AG20443 (cell line): ENCODE measurements at places on chromosomes 2 and 18.

- no peak for DNase-seq
Measured at GRCh38 chr2:6454286-6454990, 411.3 kb downstream of the CMPK2 start.

- DNase-seq, result no peak
Measured at GRCh38 chr2:12017499-12018157, 271.2 kb downstream of the LPIN1 start.

DNA sequence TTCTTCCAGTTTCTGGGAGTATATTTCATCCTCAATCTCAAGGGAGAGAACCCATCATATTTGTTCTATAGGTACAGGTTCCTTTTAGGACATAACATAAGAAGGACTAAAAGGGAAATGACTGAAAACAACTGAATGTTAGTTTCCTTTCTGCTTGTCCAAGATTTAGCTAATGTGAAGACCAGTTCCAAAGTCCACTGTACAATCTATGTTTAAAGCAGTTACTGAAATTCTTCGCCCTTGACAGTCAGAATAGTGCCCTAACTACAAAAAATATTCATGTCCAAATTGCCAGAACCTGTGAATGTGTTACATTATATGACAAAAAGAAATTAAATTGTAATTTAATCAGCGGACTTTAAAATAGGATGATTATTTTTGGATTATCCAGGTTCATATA is 466.3 kb upstream of the SETBP1 start:
- no peak for DNase-seq

DNA sequence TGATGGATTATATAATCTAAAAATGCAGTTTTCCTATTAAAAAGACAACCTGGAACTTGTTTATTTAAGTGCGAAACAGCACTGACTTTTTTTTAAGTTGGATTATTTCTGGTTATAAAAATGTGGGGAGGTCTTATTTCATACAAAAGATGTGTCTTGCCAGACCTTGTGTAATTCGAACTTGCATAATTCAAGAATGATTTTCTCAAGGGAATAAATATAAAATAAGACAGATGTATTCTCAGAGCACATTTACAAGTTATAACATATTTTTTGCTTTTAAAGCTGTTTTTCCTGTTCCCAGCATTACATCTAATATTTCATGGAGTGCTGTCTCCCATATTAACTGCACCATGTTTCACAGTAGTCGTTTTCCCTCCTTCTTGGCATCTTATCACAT is 263.1 kb downstream of the CDH20 start:
- DNase-seq, result no peak

DNA sequence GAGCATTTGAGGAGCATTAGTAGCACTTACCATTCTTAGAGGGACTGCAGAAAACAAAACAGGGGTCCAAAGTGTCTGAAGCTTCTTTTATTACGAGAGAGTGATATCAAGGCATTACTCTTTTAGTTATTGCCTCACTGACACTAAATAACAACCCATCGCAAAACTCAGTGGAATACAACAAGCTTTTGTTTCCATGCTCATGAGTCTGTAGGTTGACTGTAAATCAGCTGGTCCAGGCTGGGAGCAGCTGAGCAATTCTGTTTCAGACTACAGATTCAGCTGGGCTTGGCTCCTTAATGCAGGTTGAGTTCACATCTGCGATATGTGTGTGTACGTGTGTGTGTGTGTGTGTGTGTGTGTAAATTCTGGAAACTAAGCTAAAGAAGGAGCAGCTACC is 501.8 kb upstream of the PKDCC start:
- no peak for DNase-seq
